ENCODE measurements at places on chromosomes 16 and 17. TPM values are rescaled to one million over a fixed set of nuclear protein-coding genes. Genes with fewer than 3 reads are reported as not detected.

The MARCHF10 gene
- 0.88 TPM for total RNA-seq

The HSD17B1 gene
- total RNA-seq: 1.6 TPM

The ASPA gene
- total RNA-seq: not detected

The TEX19 gene
- total RNA-seq: 0.32 TPM

The CACNG3 gene
- total RNA-seq: not detected
